ENCODE measurements at places on chromosomes 2 and 18.
A peak's percentile ranks its signal among the peaks of the same experiment; 100 is the strongest.

GRCh38 chr2:234273887-234274584, 222.8 kb downstream of the ARL4C start:
- no peaks in the 10 kb centered on the region for H3K27me3 ChIP-seq
- no peak overlapping the region for H3K4me3 ChIP-seq
- no peak overlapping the region for H3K27ac ChIP-seq
- no peaks in the 10 kb centered on the region for H3K4me1 ChIP-seq
- no peaks in the 10 kb centered on the region for H3K36me3 ChIP-seq

GRCh38 chr2:237734905-237735623, 63.5 kb upstream of the RBM44 start:
- no peak overlapping the region for H3K4me3 ChIP-seq
- peaks cover 37% of the 10 kb centered on the region for H3K36me3 ChIP-seq

DNA sequence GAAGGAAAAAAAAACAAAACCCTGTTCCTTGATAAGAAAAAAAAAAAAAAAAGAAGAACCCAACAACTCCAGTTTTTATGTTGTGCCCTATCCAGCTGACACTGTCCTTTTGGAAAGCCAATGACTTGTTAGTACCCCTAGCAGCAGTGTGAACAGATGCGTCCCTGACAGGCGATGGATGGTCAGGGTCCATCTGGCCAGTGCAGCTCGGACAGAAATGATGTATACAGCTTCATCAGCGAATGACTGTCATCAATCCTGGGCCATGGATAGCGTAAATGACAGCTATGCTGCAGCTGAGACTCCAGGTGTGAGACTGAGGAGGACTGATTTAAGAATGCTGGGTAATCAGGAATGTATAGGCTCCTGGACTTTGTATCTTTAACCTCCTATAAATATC, 318.8 kb upstream of the FIGN start:
- H3K4me1 ChIP-seq = no peaks in the 10 kb centered on the region
- DNase-seq = no peak
- H3K27me3 ChIP-seq = no peaks in the 10 kb centered on the region
- H3K4me3 ChIP-seq = no peak overlapping the region
- H3K27ac ChIP-seq = no peak overlapping the region
- no peaks in the 10 kb centered on the region for H3K36me3 ChIP-seq

GRCh38 chr2:173400760-173401159, 46.1 kb downstream of the CDCA7 start:
- H3K27me3 ChIP-seq = no peaks in the 10 kb centered on the region
- H3K4me1 ChIP-seq = peaks cover 35% of the 10 kb centered on the region

DNA sequence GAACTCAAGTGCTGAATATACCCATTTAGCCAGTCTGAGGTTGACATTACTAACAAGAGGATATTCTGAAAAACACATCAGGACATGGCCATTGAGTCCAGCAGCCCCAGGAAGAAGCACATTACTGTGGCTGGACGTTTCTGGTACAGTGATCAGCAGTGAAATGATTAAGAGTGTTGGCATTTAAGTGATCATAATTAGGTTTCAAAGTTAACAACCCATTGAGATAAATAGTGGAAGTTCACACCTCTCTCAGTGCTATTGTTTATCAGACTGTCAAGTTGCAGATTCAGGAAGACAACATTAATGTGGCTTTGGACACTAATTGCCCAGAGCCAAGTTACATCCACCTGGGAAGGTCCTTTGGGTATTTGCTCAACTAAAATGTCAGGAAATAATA, 139.5 kb upstream of the GAREM1 start:
- H3K27me3 ChIP-seq = no peaks in the 10 kb centered on the region
- DNase-seq = no peak

GRCh38 chr2:131027566-131028528, 65.4 kb downstream of the FAM168B start:
- no peak for DNase-seq
- H3K36me3 ChIP-seq = no peaks in the 10 kb centered on the region
- no peaks in the 10 kb centered on the region for H3K27me3 ChIP-seq
- no peak overlapping the region for H3K4me3 ChIP-seq
- H3K27ac ChIP-seq = no peak overlapping the region

DNA sequence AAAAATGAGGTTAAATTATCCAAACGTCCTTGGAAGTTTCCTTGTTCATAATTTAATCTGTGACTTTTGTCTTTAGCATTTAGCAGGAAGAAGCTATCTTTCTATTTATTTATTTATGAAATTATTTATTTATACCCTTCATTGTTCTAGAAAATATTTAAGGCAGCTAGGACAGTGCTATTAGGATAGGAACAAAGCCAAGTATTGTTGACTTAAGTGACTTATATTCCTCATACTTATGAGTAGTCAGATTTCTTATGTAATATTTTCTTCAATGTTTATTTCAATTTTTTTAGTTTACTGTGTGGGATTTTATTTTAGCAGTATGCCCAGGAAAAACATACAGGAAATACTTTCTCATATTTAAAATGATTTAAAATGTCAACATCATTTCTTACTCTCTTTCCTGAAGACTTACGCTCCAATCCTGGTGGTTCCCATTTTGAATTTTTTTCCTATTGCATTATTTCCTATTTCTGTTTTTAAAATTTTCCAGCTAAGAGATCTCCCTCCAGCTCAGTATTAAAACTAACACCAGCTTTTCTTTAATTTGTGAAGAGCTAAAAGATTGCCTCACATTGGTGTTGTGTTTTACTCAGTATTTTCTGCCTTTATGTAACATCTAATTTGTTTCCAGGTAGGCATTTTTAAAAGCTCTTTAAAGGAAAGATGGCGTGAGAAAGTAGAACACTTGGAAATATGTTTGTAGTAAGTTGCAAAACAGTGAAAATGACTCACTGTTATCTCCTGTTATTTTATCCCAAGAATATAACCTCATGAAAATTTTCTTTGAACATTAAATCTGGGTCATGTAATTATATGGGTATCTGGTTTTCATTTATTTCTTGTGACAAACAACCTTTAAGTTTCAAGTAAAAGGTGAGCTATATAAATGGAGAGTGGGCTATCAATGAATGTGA, 32.2 kb downstream of the MAPRE2 start:
- no peaks in the 10 kb centered on the region for H3K36me3 ChIP-seq
- H3K27me3 ChIP-seq = no peaks in the 10 kb centered on the region
- peak overlapping the region; percentile 62 for H3K27ac ChIP-seq
- no peak overlapping the region for H3K4me3 ChIP-seq
- H3K4me1 ChIP-seq = peaks cover 54% of the 10 kb centered on the region
- DNase-seq = peak; percentile 28

GRCh38 chr2:231671270-231672050, 36.9 kb upstream of the PTMA start:
- H3K36me3 ChIP-seq = no peaks in the 10 kb centered on the region
- no peak overlapping the region for H3K27ac ChIP-seq

GRCh38 chr18:7607540-7608173, 40.5 kb downstream of the PTPRM start:
- no peaks in the 10 kb centered on the region for H3K36me3 ChIP-seq
- no peak for DNase-seq
- H3K27ac ChIP-seq = peak overlapping the region; percentile 71
- H3K27me3 ChIP-seq = no peaks in the 10 kb centered on the region
- H3K4me1 ChIP-seq = peaks cover 41% of the 10 kb centered on the region
- no peak overlapping the region for H3K4me3 ChIP-seq

GRCh38 chr2:88627856-88628570, 749 bp upstream of the EIF2AK3 start:
- peaks cover 7% of the 10 kb centered on the region for H3K36me3 ChIP-seq
- H3K4me3 ChIP-seq = peak overlapping the region; percentile 88
- H3K27me3 ChIP-seq = no peaks in the 10 kb centered on the region
- peak; percentile 89 for DNase-seq

- no peak overlapping the region for H3K4me3 ChIP-seq
- H3K4me1 ChIP-seq = peaks cover 5% of the 10 kb centered on the region
- no peak for DNase-seq
- H3K27me3 ChIP-seq = no peaks in the 10 kb centered on the region
- H3K36me3 ChIP-seq = no peaks in the 10 kb centered on the region
Measured at GRCh38 chr18:63819786-63820185, 44.6 kb downstream of the SERPINB7 start.

DNA sequence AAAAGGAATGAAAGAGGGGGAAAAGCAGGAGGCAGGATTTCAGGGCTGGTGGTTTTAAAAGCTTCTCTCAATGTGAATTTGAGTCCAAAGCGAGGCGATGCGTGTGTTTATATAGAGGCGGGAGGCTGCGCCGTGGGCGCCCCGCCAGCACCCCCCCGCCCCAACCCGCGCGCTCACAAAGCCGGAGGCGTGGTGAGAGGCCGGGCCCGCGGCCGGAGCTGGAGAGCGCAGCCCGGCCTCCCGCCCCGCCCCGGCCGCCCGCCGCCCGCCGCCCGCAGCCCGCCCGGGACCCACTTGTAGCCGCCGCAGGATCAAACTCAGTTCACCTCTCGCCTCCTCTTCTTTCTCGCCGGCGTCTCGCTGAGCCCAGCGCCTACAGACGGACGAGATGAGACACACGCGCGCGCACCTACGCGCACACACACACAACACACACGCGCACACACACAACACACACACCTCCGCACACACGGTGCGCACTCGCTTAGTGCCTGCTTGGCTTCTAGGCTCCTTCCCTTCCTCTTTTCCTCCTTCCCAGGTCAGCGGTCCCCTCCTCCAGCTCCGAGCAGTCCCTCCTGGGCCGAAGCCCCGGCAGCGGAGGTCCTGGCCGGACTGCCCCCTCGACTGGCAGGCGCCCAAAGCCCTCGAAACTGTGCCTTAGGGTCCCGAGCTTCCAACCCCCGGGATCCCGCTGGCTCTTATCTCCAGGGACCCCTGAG, 1.3 kb upstream of the CYP26B1 start:
- H3K36me3 ChIP-seq = no peaks in the 10 kb centered on the region
- DNase-seq = peak; percentile 48

- DNase-seq = peak; percentile 39
- H3K27me3 ChIP-seq = no peaks in the 10 kb centered on the region
- peaks cover 18% of the 10 kb centered on the region for H3K4me1 ChIP-seq
- no peaks in the 10 kb centered on the region for H3K36me3 ChIP-seq
Measured at GRCh38 chr18:28802546-28802945, 625.6 kb upstream of the CDH2 start.

- no peaks in the 10 kb centered on the region for H3K27me3 ChIP-seq
- no peak overlapping the region for H3K27ac ChIP-seq
- no peak overlapping the region for H3K4me3 ChIP-seq
- no peaks in the 10 kb centered on the region for H3K36me3 ChIP-seq
- H3K4me1 ChIP-seq = no peaks in the 10 kb centered on the region
- no peak for DNase-seq
Measured at GRCh38 chr2:40227210-40227609, 224.7 kb downstream of the SLC8A1 start.

GRCh38 chr2:95344656-95345055, 47.5 kb downstream of the KCNIP3 start:
- H3K4me1 ChIP-seq = peaks cover 16% of the 10 kb centered on the region
- H3K27ac ChIP-seq = no peak overlapping the region
- no peaks in the 10 kb centered on the region for H3K36me3 ChIP-seq

DNA sequence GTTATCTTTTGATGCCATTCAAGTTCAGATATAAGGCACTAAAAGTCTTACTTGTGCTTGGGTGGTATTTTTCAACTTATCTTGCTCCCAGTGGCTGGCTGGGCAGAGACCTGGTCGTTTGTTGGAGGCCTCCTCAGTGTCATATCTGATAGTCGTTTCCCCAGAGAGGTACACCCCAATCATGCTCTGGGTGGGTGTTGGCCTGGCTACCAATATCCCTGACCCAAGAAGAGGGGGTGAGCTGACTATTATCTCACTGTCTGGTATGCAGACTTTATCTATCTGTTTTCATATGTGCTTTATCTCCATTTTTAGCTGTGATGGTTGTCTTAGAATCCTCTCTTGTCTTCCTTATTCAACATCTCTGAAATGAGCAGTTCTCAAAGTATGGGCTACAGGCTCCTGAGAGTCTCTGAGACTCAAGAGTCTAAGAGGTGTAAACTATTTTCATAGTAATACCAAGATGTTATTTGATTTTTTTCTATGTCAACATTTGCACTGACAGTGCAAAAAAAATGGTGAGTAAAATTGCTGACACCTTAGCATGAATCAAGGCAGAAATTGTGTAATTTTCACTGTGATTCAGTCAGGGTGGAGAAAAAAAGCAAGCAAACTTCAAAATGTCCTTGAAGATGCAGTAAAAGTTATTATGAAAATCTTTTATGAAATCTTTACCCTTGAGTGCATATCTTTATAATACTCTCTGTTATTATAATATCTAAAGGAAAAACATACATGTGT, 12.3 kb upstream of the PLEK start:
- H3K4me3 ChIP-seq = no peak overlapping the region
- no peaks in the 10 kb centered on the region for H3K36me3 ChIP-seq
- H3K27me3 ChIP-seq = no peaks in the 10 kb centered on the region
- no peak for DNase-seq
- no peak overlapping the region for H3K27ac ChIP-seq
- no peaks in the 10 kb centered on the region for H3K4me1 ChIP-seq

DNA sequence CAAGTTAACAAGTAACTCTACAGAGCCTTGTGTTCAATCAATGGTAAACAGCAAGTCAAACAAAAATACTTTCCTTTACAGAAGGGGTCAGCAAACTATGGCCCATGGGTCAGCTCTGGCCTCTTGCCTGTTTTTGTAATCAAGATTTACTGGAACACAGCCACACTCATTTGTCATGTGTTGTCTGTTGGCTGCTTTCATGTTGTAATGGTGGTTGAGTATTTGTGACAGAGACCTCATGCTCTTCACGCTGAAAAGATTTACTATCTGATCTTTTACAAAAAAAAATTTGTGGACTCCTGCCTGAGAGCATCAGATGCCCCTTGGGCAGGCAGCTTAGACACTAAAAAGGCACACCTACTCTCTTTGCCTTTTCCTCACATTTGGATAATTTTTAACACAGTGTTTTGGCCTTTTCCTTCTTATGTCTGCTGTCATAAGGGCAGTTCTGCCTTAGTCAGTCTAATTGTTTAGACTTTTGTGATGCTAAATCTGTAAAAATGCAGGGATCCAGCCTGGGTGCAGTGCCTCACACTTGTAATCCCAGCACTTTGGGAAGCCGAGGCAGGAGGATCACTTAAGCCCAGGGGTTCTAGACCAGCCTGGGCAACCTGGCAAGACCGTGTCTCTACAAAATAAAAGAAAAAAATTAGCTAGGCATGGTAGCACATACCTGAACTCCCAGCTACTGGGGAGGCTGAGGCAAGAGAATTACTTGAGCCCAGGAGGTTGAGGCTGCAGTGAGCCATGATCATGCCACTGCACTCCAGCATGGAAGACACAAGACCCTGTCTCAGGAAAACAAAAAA, 18.3 kb downstream of the IL1B start:
- H3K36me3 ChIP-seq = no peaks in the 10 kb centered on the region
- H3K27me3 ChIP-seq = no peaks in the 10 kb centered on the region
- H3K4me1 ChIP-seq = peaks cover 14% of the 10 kb centered on the region
- no peak overlapping the region for H3K4me3 ChIP-seq
- no peak overlapping the region for H3K27ac ChIP-seq

- no peak overlapping the region for H3K27ac ChIP-seq
- no peak for DNase-seq
- no peak overlapping the region for H3K4me3 ChIP-seq
- no peaks in the 10 kb centered on the region for H3K27me3 ChIP-seq
Measured at GRCh38 chr18:68478246-68478645, 236.7 kb downstream of the TMX3 start.

- no peak overlapping the region for H3K4me3 ChIP-seq
- no peak for DNase-seq
- H3K27ac ChIP-seq = no peak overlapping the region
- H3K36me3 ChIP-seq = no peaks in the 10 kb centered on the region
- no peaks in the 10 kb centered on the region for H3K27me3 ChIP-seq
Measured at GRCh38 chr2:88247531-88247930, 77.4 kb downstream of the THNSL2 start.

- H3K4me1 ChIP-seq = no peaks in the 10 kb centered on the region
- H3K27me3 ChIP-seq = no peaks in the 10 kb centered on the region
- no peaks in the 10 kb centered on the region for H3K36me3 ChIP-seq
- no peak overlapping the region for H3K27ac ChIP-seq
- DNase-seq = no peak
Measured at GRCh38 chr2:179652296-179652695, 209.1 kb downstream of the ZNF385B start.

Measured in SJSA1 (cell line).